PC-3 (cell line): ENCODE measurements at places on chromosomes 2 and 18.

DNA sequence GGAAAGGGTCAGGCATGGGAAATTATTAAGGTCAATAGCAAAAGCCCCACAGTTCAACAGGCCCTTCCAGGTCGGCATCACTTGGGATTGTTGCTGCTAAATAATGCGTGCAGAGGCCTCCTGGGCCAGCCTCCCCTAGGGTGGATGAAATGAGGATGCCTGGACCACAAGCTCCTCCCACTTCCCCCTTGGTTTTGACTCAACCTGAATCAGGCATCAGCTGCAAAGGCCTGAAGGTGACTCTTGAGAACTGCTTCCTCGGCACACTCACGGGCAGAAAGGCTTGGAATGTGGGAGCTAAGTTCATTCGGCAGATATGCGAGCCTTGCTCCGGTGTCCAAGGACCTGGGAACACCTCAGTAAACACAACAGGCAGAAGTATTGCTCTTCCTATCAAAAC, 69.3 kb downstream of the MBP start:
- H3K36me3 ChIP-seq, result peaks cover 36% of the 10 kb centered on the region
- H3K4me3 ChIP-seq, result no peak overlapping the region; the same call in 1 of the 2 replicates
- no peaks in the 10 kb centered on the region for H3K27me3 ChIP-seq
- DNase-seq, result peak; percentile 69
- H3K27ac ChIP-seq, result peak overlapping the region; percentile 99
- peaks cover 57% of the 10 kb centered on the region for H3K4me1 ChIP-seq

DNA sequence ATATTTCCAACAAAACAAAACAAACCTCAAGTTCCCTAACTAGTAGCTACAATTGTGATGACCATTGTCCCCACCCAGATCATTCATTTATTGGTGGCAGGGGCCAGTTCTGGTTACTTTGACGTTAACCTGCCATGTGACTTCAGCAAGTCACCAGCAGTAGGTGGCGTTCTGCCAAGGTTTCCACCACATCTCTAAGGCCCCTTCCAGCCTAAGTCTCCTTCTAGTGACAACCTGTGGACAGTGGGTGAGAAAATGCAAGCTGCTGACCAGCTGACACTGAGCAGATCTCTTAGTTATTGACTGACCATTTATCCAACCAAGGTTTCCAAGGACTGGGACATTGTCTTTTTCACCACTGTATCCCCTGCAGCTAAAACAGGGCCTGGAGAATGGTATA, 98.4 kb downstream of the GPR39 start:
- no peak for DNase-seq
- peaks cover 3% of the 10 kb centered on the region; the same call in 1 of the 2 replicates for H3K4me1 ChIP-seq
- no peaks in the 10 kb centered on the region for H3K36me3 ChIP-seq
- no peak overlapping the region for H3K27ac ChIP-seq
- no peak overlapping the region for H3K4me3 ChIP-seq

DNA sequence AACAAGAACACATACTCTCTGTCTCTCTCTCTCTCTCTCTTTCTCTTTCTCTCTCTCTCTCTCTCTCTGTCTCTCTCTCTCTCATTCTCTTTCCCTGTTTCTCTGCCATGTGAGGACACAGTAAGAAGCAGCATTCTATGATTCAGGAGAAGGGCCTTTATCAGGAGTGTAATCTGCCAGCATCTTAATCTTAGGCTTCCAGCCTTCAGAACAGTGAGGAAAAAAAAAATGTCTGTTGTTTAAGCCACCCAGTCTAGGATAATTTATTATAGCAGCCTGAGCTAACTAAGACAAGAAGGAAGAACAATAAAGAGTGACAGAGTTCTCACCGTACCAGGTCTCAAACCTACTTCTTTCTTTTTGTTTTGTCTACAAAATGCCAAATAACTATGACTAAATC, 399.4 kb downstream of the SOCS6 start:
- no peak for DNase-seq
- no peak overlapping the region for H3K4me3 ChIP-seq
- no peaks in the 10 kb centered on the region for H3K4me1 ChIP-seq
- no peaks in the 10 kb centered on the region for H3K36me3 ChIP-seq
- no peaks in the 10 kb centered on the region; the same call in 1 of the 2 replicates for H3K27me3 ChIP-seq

- DNase-seq, result no peak
- no peak overlapping the region for H3K4me3 ChIP-seq
- no peaks in the 10 kb centered on the region for H3K36me3 ChIP-seq
- H3K27me3 ChIP-seq, result peaks cover 89% of the 10 kb centered on the region
- H3K27ac ChIP-seq, result no peak overlapping the region
Observed at GRCh38 chr2:66228128-66228547, 206.8 kb upstream of the MEIS1 start.

DNA sequence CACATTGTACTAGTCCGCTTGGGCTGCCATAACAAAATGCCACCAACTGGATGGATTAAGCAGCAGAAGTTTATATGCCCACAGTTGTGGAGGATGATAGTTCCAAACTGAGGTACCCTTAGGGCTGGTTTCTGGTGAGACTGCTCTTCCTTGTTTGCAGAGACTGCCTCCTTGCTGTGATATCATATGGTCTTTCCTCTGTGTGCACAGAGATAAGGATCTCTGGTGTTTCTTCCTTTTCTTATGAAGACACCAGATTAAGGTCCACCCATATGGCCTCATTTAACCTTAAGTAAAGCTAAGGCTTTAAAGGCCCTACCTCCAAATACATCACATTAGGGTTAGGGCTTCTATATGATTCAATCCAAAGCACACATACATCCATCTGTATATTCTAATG, 738.2 kb upstream of the GCFC2 start:
- no peak overlapping the region for H3K27ac ChIP-seq
- H3K4me1 ChIP-seq, result no peaks in the 10 kb centered on the region
- DNase-seq, result no peak
- no peak overlapping the region for H3K4me3 ChIP-seq

GRCh38 chr2:174445248-174445647, 41.6 kb downstream of the GPR155 start:
- no peak for DNase-seq
- peaks cover 16% of the 10 kb centered on the region for H3K4me1 ChIP-seq
- H3K36me3 ChIP-seq, result no peaks in the 10 kb centered on the region
- H3K4me3 ChIP-seq, result no peak overlapping the region

DNA sequence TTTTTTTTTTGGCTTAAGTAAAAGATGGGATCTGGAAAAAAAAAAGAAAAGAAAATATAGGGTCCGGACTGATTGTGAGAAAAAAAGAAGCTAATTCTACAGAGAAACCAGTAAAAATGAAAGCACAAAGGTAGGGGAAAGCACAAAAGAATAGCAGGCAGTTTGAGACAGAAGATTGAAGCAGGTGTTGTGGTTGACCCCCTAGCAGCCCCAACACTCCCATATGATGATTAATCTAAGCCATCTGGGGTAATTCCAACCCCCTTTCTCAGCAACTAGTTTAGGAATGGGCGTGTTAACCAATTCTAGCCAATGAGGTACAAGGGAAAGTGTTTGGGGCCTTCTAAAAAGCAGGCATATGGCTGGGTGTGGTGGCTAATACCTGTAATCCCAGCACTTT, 77.0 kb downstream of the MBD2 start:
- H3K27me3 ChIP-seq, result no peaks in the 10 kb centered on the region
- no peak overlapping the region for H3K4me3 ChIP-seq
- peaks cover 5% of the 10 kb centered on the region; the same call in 1 of the 2 replicates for H3K36me3 ChIP-seq
- no peak overlapping the region for H3K27ac ChIP-seq
- peaks cover 43% of the 10 kb centered on the region for H3K4me1 ChIP-seq
- DNase-seq, result no peak

DNA sequence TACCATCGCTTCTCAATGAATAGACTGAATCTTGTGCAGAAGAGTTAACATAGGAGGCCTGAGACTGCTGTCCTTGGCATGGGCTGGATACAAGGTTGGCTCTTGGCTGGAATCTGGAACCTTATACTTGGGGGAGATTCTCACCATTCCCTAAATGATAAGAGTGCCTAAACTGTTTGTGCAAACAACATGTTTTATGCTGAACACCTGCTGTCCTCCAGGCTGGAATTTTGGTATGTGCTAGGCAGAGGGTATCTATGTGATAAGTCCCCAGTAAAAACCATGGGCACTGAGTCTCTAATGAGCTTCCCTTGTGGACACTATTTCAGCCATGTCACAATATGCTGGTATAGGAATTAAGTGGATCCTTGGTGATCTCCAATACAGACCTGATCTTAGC, 12.8 kb downstream of the PGAP1 start:
- no peaks in the 10 kb centered on the region for H3K4me1 ChIP-seq
- no peaks in the 10 kb centered on the region for H3K27me3 ChIP-seq
- H3K36me3 ChIP-seq, result peaks cover 11% of the 10 kb centered on the region

DNA sequence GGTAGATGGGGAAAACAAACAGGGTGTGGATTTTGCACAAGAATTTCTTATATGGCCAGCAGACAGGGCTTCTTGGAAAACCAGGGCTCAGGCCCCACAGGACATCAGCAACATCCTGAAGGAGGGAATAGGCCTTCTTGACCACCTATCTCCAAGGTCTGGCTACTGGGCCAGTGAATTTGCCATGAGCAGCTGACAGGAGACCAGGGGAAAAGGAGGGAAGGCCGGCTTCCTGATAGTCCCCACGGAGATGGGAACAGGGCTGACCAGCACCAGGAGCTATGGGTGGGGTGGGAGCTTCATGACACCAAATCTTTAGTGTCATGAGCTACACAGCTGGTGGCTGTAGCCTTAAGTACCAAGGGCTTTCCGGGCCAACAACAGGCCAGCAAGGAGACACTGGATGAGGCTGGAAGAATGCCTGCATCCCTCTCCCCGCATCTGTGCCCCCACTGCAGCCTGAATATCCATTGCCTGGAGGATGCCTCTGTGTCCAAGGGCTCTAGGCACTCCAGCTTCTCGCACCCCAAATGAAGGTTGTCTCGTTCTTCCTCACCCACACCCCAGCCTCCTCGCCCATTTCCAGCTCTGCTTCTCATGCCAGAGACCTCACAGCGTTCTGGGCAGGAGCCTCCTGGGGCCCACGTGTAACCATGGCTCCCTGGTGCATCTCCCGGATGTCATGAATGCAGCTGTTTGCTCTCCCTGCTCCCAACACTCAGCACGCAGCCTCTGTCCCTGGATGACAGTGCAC, 74.8 kb downstream of the EMX1 start:
- no peaks in the 10 kb centered on the region for H3K36me3 ChIP-seq
- no peaks in the 10 kb centered on the region for H3K27me3 ChIP-seq
- H3K4me1 ChIP-seq, result no peaks in the 10 kb centered on the region
- DNase-seq, result no peak

DNA sequence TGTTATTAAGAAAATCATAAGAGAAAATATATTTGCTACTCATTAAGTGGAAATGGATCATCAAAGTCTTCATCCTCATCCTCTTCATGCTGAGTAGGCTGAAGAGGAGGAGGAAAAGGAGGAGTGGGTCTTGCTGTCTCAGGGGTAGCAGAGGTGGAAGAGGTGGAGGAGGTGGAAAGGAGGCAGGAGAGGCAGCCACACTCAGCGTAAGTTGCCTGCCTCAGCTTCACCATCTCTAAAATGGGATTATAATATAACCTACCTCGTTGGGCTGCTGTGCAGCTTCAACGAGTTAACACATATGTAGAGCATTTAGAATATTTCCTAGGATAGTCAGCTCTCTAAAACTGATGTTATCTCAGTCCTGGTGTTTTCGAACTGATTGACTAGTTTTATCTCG, 4.3 kb upstream of the MYO1B start:
- no peak for DNase-seq
- no peak overlapping the region for H3K27ac ChIP-seq
- H3K4me1 ChIP-seq, result 0 out of 2 replicates have a peak, but pooled peaks cover 7% of the 10 kb centered on the region
- no peaks in the 10 kb centered on the region for H3K27me3 ChIP-seq

- no peaks in the 10 kb centered on the region for H3K36me3 ChIP-seq
- peaks cover 11% of the 10 kb centered on the region; the same call in 1 of the 2 replicates for H3K4me1 ChIP-seq
Observed at GRCh38 chr2:234725528-234726264, 226.1 kb upstream of the SH3BP4 start.

DNA sequence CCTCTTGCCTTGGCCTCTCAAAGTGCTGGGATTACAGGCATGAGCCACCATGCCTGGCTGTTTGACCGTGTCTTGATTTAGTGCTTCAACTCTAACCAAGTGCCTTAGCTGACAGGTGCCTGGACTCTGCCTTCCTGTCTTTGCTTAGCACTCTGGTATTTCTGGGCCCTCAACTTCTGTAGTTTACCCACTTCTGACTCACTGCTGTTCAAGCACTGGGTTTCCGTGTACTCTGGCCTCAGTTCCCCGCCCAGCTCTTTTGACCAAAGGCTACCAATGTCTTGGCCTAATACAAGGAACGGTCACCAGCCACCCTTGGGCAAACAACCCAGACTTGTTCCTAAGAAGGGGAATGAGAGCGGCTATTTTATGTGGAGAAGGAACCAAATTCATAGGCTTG, 35.7 kb upstream of the CABLES1 start:
- peaks cover 56% of the 10 kb centered on the region for H3K4me1 ChIP-seq
- DNase-seq, result peak; percentile 94
- peak overlapping the region; percentile 99 for H3K27ac ChIP-seq

- H3K27ac ChIP-seq, result peak overlapping the region; percentile 56
- peak; percentile 81 for DNase-seq
- H3K4me1 ChIP-seq, result peaks cover 19% of the 10 kb centered on the region
- no peak overlapping the region for H3K4me3 ChIP-seq
Observed at GRCh38 chr2:227415538-227416424, 28.0 kb upstream of the SCYGR1 start.

- H3K4me1 ChIP-seq, result no peaks in the 10 kb centered on the region
- H3K36me3 ChIP-seq, result no peaks in the 10 kb centered on the region
- H3K4me3 ChIP-seq, result no peak overlapping the region
Observed at GRCh38 chr18:37107748-37108522, 279.0 kb downstream of the KIAA1328 start.

GRCh38 chr2:165645930-165646831, 147.9 kb downstream of the GALNT3 start:
- no peaks in the 10 kb centered on the region for H3K36me3 ChIP-seq
- no peak overlapping the region for H3K27ac ChIP-seq
- no peak overlapping the region for H3K4me3 ChIP-seq
- H3K27me3 ChIP-seq, result no peaks in the 10 kb centered on the region

DNA sequence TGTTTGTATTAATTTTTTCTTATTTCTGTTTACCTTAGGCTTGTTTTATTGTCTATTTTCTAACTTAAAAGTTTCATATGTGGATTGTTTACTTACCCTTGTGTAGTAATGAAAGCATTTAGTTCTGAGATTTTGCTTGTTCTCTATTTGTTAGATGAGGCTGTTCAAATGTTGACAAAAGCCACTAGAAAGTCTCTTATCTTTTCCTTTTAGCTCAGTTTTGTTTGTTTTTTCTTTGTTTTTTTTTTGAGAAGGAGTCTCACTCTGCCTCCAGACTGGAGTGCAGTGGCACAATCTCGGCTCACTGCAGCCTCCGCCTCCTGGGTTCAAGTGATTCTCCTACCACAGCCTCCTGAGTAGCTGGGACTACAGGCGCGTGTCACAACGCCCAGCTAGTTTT, 30.9 kb downstream of the USP14 start:
- H3K4me3 ChIP-seq, result no peak overlapping the region
- DNase-seq, result no peak
- H3K27me3 ChIP-seq, result no peaks in the 10 kb centered on the region

DNA sequence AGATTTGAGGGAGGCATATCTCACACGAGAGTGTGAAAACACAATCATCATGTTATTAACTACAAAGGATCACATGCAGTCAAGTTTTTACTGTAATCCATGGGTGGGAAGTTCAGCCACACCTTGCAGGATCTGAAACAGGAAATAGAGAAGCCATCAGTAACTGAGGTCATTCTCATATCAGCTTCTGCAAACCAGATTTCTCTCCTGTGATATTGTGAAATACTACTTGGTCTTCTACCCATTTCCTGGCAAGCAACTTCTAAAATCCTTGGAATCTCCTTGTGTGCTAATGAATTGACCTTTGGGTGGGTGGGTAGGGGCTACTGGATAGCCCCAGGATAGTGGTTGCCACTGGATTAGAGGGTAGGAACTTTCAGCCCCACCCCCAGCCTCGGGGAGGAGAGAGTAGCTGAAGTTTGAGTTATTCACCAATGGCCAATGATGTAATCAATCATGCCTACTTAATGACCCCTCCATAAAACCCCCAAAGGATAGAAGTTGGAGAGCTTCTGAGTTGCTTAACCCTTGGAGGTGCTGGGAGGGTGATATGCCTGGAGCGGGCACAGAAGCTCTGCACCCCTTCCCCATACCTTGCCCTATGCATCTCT, 25.6 kb upstream of the TGIF1 start:
- no peak for DNase-seq
- no peak overlapping the region for H3K27ac ChIP-seq
- no peaks in the 10 kb centered on the region for H3K27me3 ChIP-seq
